ENCODE measurements at places on chromosomes 2 and 18.

DNA sequence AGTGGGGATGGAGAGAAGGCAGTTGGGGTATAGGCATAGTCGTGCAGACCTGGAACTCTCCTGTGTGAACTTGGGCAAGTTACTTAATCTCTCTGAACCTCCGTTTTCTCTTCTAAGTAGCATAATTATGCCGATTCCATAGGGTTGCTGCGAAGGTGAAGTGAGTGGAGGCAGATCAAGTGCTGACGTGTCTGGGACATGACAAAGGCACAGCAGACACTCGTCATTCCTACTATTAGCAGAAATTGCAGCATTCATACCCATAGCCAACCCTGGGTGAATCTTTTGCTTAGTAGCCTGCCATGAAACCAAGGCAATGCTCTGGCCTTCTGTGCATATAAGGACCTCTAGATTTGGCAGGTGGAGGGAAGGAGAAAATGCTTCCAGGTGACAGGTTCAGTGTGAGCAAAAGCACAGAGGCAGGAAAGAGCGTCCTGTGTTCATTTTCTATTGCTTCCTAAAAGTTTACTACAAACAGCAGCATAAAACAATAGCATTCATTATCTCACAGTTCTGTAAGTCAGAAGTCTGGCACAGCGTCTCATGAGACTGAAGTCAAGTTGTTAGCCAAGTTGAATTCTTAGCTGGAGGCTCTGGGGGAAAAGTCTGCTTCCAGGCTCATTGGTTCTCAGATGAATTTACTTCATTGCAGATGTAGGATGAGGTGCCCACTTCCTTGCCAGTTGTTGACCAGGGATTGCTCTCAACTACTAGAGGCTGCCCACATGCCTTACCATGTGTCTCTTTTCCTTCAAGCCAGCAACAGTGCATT lies 77.8 kb downstream of the CTIF start:
- no peak for DNase-seq

DNA sequence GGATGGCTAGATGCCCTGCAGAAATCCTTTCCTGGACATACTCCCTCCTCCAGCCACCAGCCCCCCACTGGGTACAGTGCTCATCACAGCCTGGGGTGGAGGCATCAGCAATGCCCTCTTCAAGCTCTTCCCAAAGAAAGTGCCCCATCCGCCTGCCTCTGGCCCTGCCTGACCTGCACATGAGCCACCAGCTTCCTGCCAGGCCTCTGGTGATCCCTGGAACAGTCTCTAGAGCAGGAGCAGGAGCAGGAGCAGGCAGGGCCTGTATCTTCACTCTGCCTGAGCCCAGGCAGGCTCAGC lies 54.1 kb upstream of the CAB39 start:
- no peak for DNase-seq

DNA sequence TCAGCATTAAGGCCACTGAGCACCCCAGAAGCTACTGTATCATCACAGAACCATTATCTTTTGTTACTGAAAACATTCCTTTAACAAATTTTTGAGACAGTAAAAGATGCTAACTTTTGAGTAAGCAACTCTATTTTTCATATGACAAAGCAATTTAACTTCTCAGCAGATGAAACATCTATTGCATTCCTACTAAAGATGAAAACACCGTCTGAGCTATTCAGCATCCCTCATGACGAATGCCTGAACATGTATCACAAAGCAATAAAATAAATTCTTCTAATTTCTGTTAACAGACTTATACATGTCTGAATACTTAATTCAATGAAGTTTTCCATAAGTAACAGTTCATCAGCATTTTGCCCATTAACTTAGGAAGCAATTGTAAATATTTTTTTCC lies 23.9 kb downstream of the CHN1 start:
- DNase-seq = no peak

DNA sequence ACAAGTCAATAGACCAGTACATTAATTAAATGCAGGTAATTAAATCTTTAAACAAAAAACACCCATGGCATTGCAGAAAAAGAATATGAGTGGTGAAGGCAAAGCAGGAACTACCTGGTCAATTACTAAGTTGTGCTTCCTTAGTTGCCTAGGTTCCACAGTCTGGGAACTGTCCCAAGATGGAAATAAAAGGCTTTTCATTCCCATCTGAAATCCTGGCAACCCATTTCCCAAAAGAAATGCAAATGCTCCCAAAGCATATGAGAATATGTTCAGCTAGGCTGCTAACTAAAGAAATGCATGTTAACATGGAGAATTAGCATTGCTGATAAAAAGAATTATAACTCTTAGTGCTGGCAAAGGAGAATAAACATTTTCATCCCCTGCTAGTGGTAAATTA lies 177.8 kb downstream of the TMEM163 start:
- no peak for DNase-seq

DNA sequence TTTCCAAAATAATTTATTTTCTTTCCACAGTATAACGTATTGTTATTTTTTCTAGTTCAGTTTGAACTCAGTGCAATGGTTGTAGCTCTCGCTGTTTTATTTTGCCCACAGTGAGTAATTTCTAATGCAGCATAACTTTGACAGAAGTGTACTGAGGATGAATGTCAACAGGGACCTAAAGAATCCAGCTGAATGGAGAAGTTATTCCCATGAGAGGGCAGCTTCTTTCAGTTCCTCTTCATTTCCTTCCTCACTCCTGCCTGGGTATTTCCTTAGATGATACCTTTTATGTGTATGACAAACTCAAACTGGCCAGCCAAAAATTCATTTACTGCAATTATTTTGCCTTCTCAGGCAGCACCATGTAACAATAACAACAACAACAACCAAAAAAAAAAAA lies 1223.1 kb upstream of the ZEB2 start:
- no peak for DNase-seq

DNA sequence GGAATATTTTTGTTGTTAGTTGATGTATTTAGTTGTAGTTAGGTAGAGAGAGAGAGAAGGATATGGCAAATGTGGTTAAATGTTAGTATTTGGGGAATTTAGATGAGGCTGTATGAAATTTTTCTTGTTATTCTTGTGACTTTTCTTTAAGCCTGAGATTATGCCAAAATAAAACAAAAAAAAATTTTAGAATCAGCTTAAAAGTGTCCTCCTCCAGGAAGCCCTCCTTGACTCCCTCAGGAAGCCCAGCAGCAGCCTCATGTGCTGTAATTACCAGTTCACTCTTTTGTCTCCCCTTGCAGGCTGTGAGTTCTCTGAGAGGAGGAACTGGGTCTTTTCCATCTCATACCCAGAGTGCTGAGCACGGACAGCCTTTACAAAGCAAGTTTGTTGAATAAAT lies 243.5 kb downstream of the TFCP2L1 start:
- no peak for DNase-seq

GRCh38 chr2:150138587-150138986 lies 348.9 kb downstream of the RND3 start:
- no peak for DNase-seq

GRCh38 chr2:226673314-226673723 lies 126.3 kb downstream of the IRS1 start:
- no peak for DNase-seq

- no peak for DNase-seq
Measured at GRCh38 chr18:48997681-48997984, 46.9 kb upstream of the SMAD7 start.

DNA sequence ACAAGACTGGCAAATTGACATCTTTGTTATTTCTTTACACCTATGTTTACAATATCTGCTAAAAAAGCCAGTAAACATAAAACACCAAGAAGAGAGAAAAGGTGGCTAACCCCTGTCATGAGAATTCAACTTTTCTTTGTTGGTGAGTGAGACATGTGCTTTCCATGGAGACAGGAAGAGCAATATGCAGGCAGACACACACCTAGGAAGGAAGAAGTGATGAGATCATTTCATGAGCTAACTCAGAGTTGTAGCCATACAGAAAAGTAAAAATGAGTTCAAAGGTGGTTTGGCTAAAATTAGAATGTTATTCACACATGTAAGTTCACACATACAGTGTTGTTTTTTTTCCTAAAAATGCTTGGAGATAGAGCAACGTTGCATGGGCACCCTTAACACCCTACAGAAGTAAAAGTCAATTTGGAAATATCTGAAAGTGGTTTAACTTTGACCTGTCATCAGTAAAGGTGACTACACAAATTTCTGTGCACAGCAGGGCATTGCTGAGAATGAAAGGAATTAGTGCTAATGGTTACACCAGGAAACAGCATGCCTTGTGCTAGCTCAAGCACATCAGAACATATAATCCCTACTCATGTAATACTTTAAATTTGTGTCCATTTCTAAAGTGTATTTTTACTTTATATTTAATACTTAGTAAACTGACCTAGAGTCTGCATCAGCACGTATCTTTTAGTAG lies 557.6 kb downstream of the CBLN2 start:
- DNase-seq = no peak

- DNase-seq = no peak
Measured at GRCh38 chr2:132646540-132647108, 23.4 kb downstream of the LYPD1 start.

- DNase-seq = no peak
Measured at GRCh38 chr18:27688581-27688980, 488.3 kb downstream of the CDH2 start.

DNA sequence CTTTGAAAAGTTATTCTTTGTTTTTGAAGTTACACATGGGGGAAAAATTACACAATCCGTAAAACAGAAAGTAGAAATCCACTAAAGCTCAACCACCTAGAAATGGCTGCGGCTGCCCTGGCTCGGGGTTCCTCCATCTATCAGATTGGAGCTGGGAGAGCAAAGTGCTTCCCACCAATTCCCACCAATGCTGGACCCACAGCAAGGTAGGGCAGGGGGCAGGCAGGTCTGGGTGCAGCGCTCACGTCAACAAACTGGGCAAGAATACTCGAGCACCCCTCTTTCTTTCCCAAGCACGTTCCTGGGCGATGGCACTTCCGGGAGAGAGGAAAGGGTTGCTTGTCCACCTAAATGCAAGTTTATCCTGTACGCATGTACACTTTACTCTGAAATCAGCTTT lies 217.6 kb downstream of the NDUFA10 start:
- DNase-seq = no peak

DNA sequence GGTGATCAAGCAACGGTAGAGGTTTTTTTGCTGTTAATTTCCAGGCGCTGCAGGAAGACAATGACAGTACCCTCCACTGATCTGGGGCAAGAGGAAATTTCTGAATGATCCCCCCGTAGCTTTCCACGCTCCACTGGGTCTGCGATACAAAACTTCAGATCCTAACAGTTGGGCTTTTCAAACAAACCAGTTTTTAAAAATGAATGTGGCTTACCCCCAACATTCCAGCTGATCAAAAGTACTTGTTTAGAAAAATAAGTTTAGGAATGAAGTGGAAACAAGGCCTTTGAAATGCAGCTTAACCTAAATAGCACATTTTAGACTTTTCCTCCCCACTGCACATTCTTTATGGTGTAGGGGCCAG lies 5.7 kb downstream of the ZFP36L2 start:
- no peak for DNase-seq

DNA sequence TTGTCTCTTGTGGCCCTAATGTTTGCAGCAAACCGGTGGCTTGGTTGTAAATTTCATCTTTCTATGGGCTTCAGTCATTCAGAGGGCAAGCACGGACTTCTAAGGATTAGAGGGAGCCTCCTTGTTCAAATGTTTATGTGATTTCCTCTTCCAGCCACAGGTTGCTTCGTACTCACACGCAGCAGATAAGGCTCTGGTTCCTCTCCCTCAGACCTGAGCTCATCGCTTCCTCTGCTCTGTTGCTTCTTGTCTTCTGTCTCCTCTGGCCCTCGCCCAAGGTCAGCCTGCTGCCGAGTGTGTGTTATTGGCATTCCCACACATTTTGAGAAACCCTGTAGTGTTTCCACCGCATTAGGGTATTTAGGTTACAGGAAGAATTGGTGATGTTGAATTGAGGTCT lies 44.0 kb downstream of the MYL12B start:
- DNase-seq = no peak

DNA sequence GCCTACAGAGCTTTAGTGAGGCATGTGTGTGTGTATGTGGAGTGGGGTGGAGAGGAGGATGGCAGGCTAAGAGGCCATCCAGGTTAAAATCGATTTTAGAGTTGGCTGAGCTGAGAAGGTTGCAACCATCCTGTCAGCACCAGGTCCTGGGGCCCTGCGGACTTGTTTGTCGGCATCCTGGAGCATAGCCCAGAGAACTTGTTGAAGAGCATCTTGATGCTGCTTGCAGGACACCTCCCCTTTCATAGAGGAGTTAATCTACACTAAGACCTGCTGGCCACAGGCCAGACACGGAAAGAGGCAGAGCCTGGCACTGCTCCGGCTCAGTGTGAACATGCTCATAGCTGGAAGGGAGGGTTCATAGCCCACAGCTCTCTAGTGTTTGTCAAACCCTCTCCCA lies 72.1 kb upstream of the RGPD5 start:
- DNase-seq = no peak

DNA sequence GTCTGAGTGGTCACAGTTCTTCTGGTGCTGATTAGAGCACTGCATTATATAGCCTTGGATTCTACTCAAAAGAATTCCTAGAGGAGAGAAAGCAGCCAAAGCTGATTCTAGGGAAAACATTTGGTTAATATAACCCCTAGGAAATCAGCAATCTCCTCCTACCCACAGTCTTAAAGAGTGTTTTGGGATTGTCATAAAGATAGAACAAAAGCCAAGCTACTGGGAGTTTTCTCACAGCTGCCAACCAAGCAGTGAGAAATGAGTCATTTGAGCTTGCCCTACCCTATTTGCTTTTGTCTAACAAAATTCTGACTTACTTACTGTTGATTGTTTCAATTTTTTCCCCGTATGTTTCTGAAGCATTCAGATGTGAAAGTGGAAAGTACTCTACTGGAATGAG lies 469.3 kb downstream of the PLCL1 start:
- DNase-seq = no peak

DNA sequence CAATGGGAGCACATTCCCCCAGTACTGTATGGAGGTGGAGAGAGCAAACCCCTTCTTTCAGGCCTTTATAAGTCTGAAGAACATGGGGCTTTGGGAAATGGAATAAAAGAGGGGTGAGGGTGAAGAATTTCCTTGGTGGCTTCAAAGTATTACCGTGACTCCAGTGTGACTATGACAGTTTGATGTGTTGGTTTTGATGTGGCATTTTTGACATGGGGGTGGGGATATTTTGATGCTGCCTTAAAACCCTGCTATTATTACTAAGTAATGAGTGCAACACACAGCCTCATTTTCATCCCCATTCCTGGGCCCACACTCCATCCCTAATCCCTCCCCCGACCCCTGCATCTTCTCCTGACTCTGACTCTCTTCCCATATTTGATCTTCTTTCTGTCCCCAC lies 23.6 kb downstream of the QPCT start:
- no peak for DNase-seq

DNA sequence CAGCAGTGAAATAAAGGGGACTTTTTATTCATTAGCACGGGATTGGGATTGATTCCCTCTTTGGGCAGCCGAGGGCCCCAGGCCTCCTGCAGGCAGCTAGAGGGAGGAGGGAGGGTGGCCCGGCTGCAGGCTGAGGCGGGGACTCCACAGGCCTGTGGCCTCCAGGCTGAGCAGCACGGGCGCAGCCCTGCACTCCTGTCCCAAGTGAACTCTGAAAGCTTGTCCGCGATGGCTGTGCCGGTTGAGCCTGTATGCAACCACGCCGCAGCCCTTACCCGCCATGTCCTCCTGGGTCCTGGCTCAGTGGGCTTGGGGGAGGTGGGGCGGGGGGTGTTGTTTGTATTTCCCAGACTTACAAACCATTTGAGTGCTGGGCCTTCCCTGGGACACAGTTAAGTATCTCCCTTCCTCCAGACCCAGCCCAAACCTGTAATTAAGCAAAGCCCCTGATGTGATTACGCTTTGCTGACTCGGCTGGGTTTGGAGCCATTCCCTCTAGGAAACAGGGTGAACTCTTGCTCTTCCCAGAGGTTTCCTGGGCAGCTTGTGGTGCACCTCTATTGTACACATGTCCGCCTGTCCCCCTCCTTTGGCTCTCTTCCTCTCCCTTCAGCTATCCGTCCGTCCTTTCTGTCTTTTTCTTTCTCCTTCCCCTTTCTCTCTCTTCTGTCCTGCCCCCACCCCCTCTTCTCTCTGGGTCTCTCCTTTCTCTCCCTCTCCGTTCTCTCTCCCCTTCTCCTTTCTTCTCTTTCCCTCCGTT lies 5.3 kb downstream of the GLI2 start:
- DNase-seq = peak; percentile 64

All from HEK293T (cell line).